ENCODE measurements at places on chromosomes 11 and 22.

GRCh38 chr22:31099841-31100761 is 7.3 kb downstream of the SELENOM start:
- no peak for DNase-seq

- DNase-seq: no peak
Observed at GRCh38 chr11:47564933-47565339, 463 bp upstream of the PTPMT1 start.

DNA sequence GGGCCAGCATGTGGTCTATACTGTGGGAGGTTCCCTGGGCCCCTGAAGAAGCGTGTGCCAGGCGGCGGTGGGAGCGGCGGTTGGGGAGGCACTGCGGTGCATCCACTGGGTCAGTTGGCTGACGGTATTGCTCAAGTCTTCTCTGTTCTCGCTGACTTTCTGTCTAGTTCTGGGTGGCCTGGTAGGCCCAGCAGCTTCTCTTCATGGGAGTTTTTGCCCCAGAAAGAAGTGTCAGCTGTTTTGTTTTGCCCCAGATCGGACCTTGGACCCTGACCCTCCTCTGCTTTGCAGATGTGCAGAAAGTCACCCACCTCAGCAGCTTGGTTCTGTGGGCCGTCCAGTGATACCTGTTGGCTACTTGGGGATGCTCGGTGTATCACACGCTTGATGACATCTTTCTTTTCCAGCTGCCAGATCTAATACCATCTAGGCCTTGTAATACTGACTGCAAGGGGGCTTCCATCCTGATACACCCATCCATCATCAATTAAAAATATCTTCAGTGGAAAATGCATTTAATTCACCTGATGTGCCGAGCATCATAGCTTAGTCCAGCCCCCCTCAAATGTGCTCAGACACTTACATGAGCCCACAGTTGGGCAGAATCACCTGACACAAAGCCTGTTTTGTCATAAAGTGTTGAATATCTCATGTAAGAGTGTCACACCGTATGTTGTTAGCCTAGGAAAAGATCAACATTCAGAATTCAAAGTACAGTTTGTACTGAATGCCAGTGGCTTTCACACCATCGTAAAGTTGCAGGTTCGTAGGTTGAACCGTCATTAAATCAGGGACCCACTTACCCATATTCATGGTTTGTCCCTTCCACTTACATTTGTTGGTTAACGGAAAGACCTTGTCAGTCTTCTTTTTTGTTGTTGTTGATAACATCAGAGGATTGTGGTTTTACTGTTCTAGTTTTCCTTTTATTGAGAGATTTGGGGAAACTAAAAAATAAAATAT is 13.9 kb downstream of the ZBED4 start:
- no peak for DNase-seq

- peak; percentile 11 for DNase-seq
Observed at GRCh38 chr11:88886796-88887195, 179.0 kb downstream of the GRM5 start.

GRCh38 chr22:40898850-40899357 is 37.0 kb upstream of the DNAJB7 start:
- DNase-seq: no peak

DNA sequence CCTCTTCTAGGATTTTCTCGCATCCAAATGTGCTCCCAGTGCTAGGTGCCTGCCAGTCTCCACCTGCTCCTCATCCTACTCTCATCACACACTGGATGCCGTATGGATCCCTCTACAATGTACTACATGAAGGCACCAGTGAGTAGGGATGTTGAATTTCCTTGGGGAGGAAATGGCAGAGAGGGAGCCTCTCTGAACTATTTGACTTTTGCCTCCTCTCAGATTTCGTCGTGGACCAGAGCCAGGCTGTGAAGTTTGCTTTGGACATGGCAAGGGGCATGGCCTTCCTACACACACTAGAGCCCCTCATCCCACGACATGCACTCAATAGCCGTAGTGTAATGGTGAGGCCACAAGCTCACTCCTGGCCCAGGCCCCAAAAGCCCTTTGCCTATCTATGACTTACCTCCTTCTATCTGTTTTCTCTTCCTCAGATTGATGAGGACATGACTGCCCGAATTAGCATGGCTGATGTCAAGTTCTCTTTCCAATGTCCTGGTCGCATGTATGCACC is 2.5 kb downstream of the TAF10 start:
- DNase-seq: no peak

DNA sequence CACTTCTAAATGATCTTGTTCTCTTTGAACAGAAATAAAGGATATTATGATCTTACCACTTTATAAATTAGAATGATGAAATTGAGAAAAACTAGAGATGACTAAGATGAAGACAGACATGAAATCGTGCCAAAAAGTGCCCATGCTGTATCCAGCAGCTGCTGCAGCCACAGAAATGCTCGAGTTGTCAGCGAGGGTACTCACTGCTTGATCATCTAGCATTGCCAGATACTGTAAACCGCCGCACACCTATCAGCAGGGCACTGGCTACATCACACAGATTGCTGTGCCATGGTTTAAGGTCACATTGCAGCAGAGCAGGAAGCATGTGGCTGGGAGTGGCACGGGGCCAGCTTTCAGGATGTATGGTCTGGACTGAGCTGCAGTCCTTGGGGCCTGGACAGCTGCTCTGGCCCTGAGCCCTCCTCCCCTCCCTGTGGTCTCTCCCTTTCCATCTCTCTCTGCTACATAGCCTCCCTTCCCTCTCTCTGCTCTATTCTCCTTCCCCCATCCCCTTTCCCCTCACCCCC is 51.0 kb upstream of the SEPTIN5 start:
- DNase-seq: peak; percentile 50

GRCh38 chr11:6610591-6610990 is 1.4 kb downstream of the TAF10 start:
- DNase-seq: no peak

GRCh38 chr11:112734207-112734606 is 227.0 kb upstream of the NCAM1 start:
- DNase-seq: peak; percentile 7

GRCh38 chr11:74138021-74138420 is 32.8 kb downstream of the C2CD3 start:
- no peak for DNase-seq

DNA sequence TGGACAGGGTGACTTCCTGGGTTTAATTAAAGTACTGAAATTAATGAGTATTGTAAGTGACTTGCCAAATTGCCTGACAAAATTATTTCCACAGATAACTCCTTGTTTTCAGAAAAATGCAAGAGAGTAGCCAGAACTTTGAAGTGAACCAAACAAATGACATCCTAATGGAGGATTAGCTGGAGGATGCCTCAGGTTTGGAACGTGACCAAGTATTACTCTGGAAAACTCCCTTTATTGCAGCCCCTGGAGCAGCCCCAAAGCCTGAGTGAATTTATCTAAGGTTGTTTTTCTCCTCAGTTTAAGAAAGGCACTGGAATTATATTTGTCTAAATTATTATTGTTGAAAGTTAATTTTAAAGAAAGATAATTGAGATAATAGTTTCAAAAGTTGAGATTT is 343.6 kb upstream of the MTNR1B start:
- DNase-seq: no peak

- no peak for DNase-seq
Observed at GRCh38 chr11:62444236-62444833, 25.5 kb downstream of the SCGB1A1 start.
